Colonic mucosa (tissue), 4 donors: ENCODE measurements at places on chromosomes 7 and 10. TPM values are rescaled to one million over a fixed set of nuclear protein-coding genes. Genes with fewer than 3 reads are reported as not detected.

HOXA2 gene
- 1.8 TPM for total RNA-seq

VIPR2 gene
- 0.37 TPM for total RNA-seq

MMP21 gene
- total RNA-seq, result not detected

CRHR2 gene
- total RNA-seq, result 0.16 TPM

KLLN gene
- total RNA-seq, result 1.8 TPM

TBX20 gene
- total RNA-seq, result 0.27 TPM

SEMA3E gene
- total RNA-seq, result 1.2 TPM

NEUROD6 gene
- total RNA-seq, result not detected

RASA4B gene
- total RNA-seq, result 13.2 TPM

NPTX2 gene
- total RNA-seq, result 0.89 TPM

ADAMTS14 gene
- 1.5 TPM for total RNA-seq

GRCh38 chr7:11607686-11608085, 224.3 kb downstream of the THSD7A start:
- no peak for DNase-seq

DNA sequence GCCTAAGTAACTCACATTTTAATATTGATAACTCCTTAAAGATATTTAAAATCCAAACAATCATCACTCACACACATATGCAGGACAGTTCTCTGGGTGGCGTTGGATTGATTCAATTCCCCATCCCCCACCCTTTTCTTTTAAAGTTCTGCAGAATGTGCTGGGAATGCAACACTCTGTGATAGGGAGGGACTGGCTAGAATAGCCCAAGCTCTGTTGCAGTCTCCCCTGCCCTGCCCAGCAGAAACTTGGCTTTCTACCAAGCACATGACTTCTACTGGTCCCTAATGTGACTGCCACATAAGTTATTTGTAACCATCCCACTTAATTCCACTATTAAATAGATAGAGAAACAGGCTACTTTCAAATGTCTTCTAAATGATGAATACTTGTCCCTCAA, 55.2 kb downstream of the TWIST1 start:
- DNase-seq, result no peak

GRCh38 chr7:18900236-18900635, 217.2 kb downstream of the TWIST1 start:
- DNase-seq, result no peak

DNA sequence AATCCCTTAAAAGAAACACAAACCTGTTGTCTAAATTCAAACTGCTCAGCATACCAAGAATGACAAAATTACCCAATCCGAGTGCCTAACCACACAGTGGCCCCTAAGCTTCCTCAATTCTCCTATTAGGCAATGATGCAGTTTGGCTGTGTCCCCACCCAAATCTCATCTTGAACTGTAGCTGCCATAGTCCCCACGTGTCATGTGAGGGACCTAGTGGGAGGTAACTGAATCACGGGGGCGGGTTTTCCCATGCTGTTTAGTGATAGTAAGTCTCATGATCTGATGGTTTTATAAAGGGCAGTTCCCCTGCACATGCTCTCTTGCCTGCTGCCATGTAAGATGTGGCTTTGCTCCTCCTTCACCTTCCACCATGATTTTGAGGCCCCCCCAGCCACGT, 21.9 kb downstream of the PSAP start:
- DNase-seq, result no peak

DNA sequence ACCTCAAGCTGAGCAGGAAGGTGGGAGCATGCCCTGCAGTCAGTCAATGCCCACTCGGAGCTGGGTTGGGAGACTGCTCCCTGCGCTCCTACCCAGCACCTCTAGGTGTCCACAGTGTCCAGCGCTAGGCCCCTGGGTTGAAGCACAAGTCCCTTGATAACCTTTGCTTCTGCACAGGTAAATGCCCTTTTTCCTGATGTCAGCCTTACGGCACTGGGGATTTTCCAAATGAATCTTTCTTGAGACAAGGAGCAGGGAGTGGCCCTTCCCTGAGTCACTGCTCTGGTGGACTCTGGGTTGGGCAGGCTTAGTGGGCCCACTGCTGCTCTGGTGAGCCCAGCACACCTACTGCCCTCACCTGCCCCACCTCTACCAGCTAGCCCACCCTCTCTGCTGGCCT, 61.9 kb upstream of the OPN4 start:
- DNase-seq, result no peak

GRCh38 chr10:114335614-114336013, 68.7 kb downstream of the AFAP1L2 start:
- no peak for DNase-seq

DNA sequence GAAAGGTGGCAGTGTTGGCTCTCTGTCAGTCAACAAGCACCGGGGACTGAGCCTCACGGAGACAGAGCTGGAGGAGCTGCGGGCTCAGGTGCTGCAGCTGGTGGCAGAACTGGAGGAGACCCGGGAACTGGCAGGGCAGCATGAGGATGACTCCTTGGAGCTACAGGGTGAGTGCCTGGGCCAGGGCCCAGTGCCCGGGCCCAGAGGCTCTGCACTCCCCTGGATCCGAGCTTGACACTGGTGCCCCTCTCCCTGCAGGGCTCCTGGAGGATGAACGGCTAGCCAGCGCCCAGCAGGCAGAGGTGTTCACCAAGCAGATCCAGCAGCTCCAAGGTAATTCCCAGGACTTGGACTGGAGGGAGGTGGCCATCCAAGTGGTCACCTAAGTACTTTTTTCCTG, 2.7 kb downstream of the CCDC136 start:
- no peak for DNase-seq

- no peak for DNase-seq
Measured at GRCh38 chr7:114784177-114784576, 137.7 kb upstream of the MDFIC start.

DNA sequence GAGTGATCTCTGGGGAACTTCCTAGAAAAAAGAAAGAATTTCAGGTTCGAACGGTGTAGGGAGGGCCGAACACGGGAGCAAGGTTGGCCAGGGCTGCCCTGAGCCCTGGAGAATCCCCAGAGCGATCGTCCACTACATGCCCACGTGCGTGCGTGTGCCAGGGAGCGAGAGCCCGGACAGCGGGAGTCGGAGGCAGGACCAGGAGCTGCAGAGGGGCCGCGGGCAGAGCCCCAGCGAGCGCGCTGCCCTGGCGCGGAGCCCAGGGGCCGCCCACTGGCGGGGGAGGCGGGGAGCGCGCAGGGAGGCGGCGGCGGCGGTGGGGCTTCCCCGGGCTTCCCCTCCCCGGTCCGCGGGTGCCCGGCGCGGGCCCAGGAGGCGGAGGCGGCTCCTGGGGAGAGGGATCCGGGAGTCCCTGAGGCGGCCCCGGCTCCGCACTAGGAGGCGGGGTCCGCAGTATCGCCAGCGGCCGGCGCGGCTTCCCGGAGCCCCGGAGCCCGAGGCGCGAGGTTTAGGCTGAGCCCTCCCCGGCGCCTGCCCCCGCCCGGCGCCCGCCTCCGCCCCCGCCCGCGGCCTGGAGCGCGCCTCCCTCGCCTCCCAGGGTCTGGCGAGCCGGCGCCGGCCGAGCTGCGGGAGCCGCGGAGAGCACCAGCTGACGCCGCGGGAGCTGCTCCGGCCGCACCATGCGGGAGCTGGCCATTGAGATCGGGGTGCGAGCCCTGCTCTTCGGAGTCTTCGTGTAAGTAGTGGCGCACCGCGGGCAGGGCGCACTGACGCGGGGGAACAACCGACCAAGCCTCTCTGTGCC, at the start of gene PLPP4:
Gene PLPP4, plus strand, starts transcription at position 602 of the 805 bp plus-strand sequence. Its CDS starts 79 bp downstream, at position 681.
- no peak for DNase-seq

GRCh38 chr10:22821501-22821900, 106.4 kb upstream of the ARMC3 start:
- DNase-seq, result no peak

GRCh38 chr7:128361411-128362379, at the start of gene PRRT4:
Gene PRRT4, minus strand, starts transcription at chr7:128361690.
- DNase-seq, result no peak

DNA sequence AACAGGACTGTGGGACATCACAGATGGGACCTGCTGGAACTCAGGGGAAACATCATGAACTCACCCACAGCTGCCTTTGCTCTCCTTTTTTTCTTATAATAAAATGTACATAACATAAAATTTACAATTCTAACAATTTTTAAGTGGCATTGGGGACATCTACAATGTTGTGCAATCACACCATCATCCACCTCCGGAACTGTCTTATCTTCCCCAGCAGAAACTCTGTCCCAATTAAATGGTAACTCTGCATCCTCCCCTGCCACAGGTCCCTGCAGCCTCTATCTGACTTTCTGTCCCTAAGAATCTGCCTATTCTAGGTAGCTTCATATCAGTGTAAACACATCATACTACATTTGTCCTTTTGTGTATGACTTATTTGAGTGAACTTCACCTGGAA, 19.4 kb upstream of the TMEM72 start:
- no peak for DNase-seq

GRCh38 chr10:1141261-1141660, 85.1 kb downstream of the WDR37 start:
- no peak for DNase-seq

DNA sequence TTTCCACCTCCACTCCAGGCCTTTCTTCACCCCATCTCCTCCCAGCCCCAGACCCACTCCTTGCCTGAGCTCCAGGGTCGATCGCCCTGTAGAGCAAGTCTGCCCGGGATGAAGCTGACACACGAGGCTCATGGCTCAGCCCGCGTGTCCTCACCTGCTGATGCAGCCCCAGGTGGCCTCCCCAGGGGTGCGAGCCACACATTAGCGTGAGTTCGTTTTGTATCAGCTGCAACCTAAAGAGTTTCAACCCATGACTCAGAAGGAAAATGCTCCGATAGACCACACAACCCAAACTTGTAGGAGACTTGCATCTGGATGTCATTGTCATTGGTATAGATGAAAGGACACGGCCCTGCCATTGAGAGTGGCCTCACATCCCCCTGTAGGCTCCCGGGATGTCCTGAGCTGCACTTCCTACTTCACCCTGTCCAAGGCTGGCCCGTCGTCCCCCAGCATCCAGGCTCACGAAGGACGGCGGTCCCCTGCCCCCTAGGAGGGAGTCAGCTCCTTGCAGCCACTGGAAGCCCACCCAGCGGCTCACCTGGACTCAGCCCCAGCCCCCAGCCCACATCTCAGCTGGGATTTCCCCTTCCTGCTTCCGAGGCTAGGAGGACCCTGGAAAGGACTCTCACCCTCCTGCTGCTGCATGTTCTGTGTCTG, 97.7 kb downstream of the HTR5A start:
- no peak for DNase-seq

DNA sequence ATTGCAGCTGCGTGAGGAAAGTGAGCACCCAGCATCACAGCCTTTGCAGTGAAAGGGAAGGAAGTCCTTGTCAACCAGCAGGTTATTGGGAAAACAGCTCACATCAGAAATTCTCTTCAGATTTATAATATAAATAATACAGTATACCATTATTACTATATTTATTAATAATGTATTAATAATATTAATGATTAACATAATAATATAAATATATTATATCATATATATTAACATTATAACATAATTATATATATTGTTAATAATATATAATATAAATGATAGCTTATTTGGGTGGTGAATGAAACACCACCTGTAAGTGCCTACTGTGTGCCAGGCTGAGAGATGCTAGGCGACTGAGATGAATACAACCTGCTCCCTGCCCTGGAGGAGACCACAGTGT, 423.0 kb downstream of the TCERG1L start:
- DNase-seq, result no peak

DNA sequence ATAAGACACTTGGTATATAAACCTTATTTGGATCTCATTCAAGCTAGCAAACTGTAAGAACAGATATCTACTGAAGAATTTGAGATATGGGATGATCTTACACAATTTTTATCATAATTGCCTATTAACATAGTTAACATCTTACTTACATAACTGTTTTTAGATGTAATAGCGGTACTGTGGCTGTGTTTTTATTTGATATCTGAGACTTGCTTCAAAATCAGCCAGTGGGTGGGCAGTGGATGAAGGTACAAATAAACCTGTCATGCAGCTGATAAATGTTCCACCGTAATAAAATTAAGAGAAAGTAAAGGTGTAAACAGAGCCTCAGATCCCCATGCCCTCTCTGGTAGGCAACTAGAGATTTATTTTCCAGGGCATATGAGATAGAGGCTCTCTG, 28.4 kb upstream of the PTPRN2 start:
- DNase-seq, result no peak

DNA sequence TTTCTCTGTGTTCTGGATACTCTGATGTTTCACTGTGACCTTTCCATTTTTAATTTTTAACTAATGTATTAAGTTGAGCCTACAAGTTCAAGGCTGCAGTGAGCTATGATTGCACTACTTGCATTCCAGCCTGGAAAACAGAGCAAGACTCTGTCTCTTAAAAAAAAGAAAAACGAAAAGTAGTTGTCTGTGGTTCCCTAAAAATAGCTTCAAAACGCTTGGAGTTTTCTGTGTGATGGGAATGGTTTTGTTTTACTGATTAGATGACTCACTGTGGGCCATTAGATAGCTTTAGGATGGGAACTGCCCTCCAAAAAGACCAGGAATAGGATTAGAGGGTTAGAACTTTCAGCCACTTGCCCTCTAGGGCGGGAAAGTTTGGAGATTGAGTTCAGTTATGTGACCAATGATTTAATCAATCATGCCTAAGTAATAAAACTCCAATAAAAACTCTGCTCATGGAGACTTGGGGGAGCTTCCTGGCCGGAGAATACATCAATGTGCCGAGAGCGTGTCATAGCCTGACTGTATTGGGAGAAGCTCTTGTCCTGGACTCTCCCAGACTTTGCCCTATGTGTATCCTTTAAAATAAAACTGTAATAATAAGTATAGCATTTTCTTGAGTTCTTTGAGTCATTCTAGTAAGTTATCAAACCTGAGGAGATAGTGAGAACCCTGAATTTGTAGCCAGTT, 147.1 kb downstream of the LYZL1 start:
- no peak for DNase-seq

DNA sequence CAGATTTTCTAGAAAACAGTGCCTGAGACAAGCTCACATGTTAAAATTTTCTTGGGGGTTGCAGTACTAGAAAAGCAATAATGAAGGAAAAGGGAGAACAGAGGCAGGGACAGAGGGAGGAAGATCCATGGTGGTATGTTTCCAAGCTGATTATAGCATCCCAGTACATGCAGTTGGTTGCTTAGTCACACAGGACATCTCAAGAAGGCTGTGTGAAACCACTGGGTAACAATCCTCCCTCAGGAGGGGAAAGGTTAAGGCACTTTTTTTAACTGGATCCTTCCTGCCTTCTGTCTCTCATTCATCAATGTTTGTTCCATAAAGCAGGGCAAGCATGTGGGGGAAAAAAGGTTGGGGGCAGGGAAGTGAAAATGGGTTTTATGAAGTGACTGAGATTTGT, 6.1 kb upstream of the IMMP2L start:
- DNase-seq, result no peak

DNA sequence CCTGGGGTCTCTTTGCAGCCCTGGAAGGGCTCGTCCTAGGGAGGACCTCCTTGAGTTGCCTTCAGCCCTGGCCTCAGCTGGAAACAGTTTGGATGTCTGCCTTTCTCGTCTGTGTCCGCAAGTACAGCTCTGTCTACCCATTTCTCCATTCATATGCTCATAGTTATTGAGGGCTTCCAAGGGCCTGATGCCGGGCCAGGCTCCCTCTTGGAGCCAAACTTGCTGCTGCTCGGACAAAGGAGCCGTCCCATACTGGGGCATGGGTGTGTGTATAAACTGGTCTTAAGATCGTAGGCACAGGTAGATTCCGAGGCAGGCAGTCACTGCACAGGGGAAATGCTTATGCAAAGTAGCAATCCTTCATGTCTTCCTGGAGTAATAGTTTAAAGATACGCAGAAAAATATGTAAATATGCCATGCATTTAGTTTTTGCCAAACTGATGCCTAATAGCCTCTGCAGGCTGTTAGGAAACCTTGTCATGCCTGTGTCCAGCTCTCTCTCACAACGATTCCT, 117.0 kb upstream of the BTBD16 start:
- no peak for DNase-seq

- no peak for DNase-seq
Measured at GRCh38 chr7:37947941-37948210, 27.4 kb downstream of the EPDR1 start.
